DMS 273 treated with DMSO at 0.1 percent for 48 hours (cell line): ENCODE measurements at places on chromosomes 12 and 14.

GRCh38 chr14:55092341-55092740 lies 36.7 kb upstream of the LGALS3 start:
- no peak for DNase-seq

- DNase-seq, result no peak
These were observed 316.5 kb upstream of the OR4E1 start for GRCh38 chr14:21990116-21990515.

- no peak for DNase-seq
These were observed 60.2 kb downstream of the PLXNC1 start for GRCh38 chr12:94208622-94208966.

DNA sequence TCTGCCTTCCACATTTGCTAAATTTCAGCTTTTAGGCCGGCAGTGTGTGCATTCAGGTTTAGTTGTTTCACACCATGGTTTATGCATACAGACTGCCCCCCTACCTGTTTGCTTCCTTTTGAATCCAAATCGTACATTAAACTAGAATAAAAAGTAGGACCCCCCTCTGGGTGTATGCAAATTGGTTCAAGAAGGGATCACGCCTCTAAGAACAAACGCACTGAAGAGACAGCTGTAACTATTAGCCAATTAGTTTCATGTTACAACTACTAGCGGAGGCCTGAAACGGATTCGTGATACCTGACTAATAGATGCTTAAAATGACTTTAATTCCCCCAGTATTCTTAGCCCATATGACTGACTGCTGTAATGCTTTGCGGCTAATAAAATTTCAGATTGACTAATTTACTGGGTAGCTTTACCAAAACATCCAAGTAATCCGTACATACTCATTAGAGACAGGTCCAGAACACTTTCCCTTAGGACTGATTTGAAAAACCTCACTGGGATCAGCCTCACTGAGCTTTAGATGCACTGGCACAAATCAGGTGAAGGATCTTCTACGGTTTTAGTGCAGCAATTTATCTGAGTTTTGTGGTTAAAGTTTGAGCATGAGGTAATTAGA lies 411.8 kb downstream of the NPAS3 start:
- DNase-seq, result no peak

DNA sequence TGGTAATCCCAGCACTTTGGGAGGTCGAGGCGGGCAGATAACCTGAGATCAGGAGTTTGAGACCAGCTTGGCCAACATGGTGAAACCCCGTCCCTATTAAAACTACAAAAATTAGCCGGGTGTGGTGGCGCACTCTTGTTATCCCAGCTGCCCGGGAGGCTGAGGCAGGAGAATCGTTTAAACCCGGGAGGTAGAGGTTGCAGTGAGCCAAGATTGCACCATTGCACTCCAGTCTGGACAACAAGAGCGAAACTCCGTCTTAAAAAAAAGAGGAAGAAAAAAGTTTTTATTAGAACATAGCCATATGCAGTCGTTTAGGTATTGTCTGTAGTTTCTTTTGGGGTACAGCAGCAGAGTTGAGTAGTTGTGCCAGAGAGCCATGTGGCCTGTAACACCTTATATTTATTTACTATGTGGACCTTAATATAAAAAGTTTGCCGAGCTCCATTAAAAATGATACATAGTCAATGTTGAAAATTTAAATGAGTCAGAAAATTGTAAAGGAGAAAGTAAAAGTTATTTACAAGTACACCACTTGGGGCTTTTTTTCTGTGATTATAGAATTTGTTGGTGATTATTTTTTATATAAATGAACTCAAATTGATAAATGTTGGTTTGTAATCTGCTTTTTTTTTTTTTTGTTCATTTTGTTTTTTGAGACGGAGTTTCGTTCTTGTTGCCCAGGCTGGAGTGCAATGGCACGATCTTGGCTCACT lies 2.2 kb downstream of the ADIPOR2 start:
- no peak for DNase-seq
